ENCODE measurements at places on chromosomes 13 and 19.

- no peak for DNase-seq
Observed at GRCh38 chr13:26061947-26062346, 10.1 kb upstream of the SHISA2 start.

- DNase-seq = peak; percentile 28
Observed at GRCh38 chr13:78659450-78659730, 435 bp upstream of the OBI1 start.

- DNase-seq = no peak
Observed at GRCh38 chr13:108963846-108964600, 334.6 kb downstream of the MYO16 start.

DNA sequence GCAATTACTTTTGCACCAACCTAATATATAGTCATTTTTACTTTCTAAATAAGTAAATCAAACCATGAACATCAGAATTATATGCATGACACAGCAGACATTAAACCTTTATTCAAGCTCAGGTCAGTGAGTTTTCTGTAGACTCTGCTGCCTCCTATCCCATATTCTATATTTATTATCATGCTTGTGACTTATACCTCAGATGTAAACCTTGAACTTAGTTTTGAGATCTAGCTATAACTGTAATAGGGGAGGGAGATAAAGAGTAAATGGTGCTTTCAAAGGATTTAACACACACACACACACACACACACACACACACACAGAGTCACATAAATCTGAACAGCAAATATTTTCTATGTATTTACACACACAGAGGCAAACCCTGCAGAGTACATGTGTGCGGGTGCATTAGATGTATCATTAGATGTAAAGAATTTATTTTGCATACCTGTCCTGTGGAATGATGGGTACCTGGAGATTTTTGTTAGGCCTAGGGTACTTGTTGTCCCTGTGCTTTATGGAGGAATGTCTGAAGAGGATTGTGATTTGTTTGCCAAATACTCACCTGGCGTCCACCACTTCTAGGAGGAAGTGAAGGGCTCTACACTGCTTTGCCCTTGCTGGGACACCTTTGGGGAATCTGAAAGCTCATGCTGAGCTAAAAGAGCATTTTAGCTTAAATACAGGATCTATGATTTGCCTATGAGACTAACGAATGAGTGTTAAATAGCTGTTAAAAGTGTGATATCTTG lies 521.9 kb downstream of the KLF5 start:
- DNase-seq = no peak

GRCh38 chr13:31160857-31161556 lies 697 bp downstream of the HSPH1 start:
- DNase-seq = peak; percentile 92

GRCh38 chr19:42652021-42652420 lies 57.3 kb upstream of the CEACAM8 start:
- DNase-seq = no peak

DNA sequence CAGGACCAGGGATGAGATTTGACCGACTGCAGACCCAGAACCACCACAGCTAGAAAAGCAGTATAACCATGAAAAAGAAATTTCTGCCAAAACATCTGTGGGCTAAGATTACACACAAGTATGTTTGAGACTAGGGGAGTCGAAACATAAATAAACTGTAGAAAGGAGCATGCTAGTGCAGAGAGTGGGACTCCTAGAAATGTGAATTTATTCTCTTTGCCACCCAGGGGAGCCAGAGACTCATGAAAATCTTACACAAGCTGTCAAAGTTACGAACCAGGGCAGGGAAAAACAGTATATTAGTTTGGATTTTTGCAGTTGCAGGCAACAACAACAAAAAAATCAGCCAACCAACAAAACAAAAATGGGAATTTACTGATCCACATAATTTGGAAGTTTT lies 12.3 kb upstream of the HSPH1 start:
- DNase-seq = peak; percentile 32

DNA sequence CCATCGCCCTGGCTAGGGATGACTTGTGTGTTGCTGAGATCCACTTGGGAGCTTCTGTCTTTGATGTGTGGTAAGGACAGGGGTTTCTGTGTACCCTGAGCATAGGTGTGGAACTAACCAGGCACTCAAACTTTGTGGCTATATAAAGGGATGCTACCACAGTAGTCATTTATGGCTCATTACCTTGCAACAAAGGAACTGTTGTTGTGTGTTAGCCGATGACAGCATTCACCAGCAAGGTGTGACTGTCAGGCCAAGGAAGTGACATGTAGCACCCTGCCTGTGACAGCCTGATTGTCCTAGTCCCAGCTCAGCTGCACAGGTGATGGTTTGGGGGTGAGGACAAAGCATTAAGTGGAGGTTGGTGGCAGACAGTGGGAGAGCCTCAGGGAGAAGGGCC lies 73.6 kb downstream of the COG3 start:
- no peak for DNase-seq

DNA sequence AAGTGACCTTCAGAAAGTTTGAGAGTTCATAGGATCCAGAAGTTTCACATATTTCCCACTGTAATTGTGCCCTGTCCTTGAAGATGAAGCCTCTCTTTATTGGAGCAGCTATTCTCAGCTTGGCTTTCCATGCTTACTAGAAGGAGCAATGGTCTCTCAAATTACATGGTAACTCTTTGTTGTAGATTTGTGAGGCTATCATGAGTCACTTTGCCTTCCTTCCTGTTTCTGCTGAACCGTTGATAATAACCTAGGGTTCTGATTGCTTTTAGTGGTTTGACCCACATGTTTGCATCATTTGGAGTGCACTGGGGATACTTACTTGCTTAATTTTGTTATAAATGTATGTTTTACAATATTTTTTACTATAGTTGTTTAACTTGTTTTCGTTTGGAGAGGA lies 772.9 kb upstream of the SLITRK6 start:
- peak; percentile 7 for DNase-seq

- peak; percentile 72 for DNase-seq
Observed at GRCh38 chr13:47932950-47933923, 67.8 kb downstream of the SUCLA2 start.

GRCh38 chr13:95352486-95352885 lies 51.2 kb upstream of the ABCC4 start:
- DNase-seq = no peak

DNA sequence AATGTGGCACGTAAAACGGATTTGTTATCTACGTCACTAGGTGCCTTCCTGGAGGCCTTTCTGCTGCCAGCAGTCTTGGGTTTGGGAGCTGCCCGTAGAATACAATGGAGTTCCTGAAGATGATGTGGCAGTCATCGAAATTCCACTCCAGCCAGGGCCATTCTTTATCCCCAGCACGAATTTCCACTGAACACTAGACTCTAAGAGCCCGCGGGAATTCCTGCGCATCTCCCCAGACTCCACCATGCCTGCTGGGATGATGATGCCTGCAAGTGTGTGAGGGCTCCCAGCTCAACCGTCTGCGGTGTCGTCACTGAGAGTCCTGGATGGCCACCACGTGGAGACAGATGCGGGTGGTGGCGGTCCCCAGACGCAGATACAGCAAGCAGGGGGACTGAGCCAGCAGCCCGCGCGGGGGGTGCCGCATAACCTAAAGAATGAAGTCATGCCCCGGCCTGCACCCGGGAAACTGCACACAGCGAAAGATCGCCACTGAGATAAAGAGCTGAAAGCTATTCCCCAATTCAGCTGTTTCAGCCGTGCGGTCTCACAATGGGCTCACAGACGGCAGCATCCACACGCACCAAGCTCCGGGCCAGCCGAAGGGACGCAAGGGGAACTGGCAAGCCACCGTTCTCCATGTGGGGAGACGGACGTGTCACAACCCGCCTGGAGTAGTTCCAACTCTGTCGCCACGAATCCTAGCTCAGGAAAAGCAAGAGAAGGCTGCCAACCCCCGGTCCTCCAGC lies 41.1 kb downstream of the COL4A1 start:
- no peak for DNase-seq

GRCh38 chr19:6813659-6814058 lies 41.2 kb downstream of the VAV1 start:
- DNase-seq = no peak

- no peak for DNase-seq
Observed at GRCh38 chr19:3469638-3470499, 10.5 kb downstream of the SMIM24 start.

GRCh38 chr19:13831537-13832467 lies 36.6 kb downstream of the ZSWIM4 start:
- no peak for DNase-seq

DNA sequence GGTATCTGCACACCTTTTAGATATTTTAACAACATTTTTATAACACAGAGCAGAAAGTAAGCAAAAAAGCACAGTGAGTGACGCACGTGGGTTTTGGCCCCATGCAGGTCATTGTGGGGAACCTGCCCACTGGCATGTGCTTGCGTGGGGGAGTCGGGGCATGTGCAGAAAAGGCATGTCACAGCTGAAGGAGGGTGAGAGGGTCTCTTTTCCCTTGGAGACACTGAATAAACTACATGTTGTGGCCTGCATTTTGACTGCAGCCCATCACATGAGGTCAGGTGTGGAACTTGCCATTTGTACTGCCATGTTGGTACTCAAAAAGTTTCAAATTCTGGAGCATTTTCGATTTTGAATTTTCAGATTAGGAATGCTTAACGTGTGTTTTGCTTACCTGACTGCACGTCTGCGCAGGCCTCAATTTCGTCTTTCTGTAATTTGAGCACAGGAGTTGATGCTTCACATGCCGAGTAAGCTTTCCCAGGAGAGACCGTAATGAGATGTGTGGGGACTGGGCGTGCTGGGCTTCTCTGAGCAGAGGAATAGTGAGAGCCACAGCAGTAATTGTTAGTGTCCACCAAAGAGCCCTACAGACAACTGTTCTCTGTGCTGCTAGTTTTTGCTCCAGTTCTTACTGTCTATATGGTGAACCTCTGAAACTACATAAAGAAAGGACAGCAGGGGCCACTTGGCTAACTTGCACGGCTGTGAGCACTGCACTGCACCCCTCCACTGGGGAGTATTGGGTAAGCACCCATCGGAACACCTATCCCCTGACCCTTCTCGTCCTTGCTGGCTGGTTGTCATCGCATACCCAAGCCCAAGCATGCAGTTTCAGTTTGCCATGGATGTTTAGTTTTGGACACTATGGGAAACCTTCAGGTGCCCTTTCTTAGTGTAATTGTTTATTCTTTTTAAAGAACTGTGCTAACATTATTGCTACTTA lies 72.9 kb upstream of the GPR183 start:
- DNase-seq = no peak

DNA sequence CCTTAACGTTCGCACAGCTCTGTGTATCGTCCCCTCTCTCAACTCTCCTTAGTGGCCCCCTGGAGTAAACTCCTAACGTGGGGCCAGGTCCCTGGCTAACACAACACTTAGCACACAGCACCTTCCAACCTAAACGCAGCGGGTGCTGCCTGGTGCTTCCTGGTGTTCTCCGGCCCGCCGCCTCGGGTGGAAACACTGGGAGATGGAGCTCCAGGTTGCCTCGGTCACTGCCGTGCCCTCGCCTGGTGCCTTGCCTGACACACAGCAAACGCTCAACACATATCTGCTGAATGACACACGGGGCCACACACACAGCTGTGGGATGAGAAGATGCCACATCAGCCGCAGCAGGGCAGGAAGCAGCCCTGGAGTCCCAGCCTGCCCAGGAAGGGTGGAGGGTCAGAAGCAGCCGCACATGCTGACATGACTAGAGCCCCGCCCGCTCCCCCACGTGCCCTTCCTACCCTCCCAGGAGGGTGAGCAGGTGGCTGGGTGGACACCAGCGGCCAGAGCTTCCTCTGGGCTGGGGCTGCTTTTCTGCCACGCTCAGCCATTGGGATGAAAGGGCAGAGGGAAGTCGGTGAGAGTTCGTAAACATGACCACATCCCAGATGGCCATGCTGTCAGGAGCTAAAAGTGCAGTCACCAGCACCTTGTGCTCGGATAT lies 6.6 kb downstream of the PEPD start:
- peak; percentile 89 for DNase-seq

DNA sequence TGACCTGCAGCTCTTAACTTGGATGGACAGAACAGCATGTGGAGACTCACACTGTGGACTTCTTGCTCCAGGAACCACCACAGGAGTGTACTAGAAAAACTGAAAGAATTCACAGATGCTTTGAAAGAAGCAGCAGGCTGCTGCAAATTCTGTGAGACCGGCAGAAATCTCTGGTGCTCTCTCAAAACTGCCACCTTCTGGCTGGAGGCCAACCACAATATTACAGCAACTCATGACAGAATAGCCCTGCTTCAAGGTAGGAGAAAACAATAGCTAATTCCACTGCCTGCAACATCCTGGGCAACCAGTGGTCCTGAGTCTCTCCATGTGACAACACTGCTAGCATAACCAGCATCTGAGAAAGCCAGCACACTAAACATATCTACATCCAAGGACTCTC lies 26.9 kb downstream of the CDK8 start:
- peak; percentile 10 for DNase-seq

GRCh38 chr13:97627566-97627965 lies 193.6 kb downstream of the RAP2A start:
- DNase-seq = no peak

GRCh38 chr19:38210458-38210987 lies 13.5 kb downstream of the DPF1 start:
- no peak for DNase-seq

DNA sequence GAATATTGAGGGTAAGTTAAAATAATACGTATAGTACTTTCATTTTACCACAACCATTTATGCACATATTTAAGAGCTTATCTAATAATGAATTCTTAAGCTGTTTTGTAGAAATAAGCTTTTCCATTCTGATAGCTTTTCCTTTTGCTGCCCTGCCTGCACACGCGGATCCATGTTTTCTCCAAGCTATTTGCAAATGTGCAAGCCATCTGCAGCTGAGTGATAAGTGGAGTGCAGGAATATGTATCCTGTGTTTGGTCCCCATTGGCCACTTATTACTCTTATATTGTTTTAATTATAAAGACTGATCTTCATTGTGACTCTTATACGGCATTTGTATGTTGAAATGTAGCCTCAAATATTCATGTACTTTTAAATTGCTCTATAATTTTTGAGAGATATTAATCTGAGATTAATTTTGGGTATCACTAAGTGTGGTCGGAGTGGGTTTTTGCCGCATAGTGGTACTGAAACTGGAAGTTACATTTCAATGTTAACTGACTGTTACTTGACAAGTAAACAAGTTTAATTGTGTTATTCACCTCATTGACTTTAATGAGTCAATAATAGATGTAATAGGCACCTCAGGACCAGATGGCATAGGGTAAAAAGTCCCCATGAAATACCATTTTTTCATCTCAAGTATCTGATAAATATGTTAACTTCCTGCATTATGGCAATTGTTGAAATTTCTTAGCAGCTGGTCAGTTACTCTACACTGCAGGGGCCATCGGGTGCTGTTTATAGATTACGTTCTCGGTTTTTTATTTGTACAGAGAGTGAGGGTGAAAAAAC lies 1567.4 kb downstream of the EFNB2 start:
- no peak for DNase-seq

DNA sequence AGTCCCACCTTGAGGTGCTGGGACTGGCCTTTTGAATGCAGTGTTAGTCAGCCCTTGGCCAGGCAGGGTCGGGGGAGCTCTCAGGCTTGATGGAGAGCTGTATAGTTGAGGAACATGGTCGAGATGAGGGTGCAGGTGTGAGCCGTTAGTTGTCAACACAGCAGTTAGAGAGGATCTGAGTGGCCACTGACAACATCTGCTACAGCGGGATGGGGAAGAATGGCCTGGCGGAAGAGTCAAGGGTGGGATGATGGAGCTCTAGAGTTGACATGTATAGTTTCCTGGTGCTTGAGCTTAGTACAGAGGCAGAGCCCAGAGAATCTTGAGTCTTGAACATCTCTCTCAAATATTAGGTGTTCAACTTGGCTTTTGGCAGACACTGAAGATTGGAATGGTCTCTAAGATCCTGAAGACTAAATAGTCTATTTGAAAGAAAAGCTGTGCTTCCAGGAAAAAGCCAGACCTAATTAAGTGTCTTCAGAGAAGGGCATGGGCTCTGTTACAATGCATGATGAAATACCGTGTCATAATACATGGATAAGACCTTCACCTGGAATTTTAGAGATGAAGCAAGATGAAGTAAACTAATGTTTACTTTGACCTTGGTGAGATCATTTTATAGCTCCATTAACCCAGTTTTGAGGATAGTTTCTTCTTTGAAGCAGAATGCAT lies 9.7 kb downstream of the PCCA start:
- DNase-seq = no peak

Measured in hematopoietic multipotent progenitor cell treated with erythropoietin and hydrocortisone succinate and interleukin-3 and kit ligand, for 4 days (in vitro differentiated cells).